ENCODE measurements at places on chromosomes 6 and 20.

DNA sequence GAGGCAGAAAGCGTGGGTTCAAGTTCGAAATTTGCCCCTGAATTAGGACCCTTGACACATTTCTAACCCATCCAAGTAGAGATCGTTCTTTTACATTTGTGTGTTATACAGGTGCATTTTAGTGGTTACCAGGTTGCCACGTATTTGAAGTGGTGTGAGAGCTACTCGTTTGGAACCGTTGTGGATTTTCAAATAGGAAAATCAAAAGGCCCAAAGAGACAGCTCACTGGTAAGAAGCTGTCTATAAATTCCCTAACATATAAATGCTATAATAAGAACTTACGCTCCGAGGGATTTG, 1.6 kb upstream of the REV3L start:
- no peak for DNase-seq

GRCh38 chr6:72412709-72413044, 209.2 kb upstream of the KCNQ5 start:
- no peak for DNase-seq

GRCh38 chr6:113662093-113662665, 195.0 kb upstream of the MARCKS start:
- no peak for DNase-seq

- DNase-seq = no peak
These were observed 46.7 kb downstream of the PRKN start for GRCh38 chr6:162680871-162681270.

- no peak for DNase-seq
These were observed 15.3 kb downstream of the TNFAIP3 start for GRCh38 chr6:137882225-137882961.

DNA sequence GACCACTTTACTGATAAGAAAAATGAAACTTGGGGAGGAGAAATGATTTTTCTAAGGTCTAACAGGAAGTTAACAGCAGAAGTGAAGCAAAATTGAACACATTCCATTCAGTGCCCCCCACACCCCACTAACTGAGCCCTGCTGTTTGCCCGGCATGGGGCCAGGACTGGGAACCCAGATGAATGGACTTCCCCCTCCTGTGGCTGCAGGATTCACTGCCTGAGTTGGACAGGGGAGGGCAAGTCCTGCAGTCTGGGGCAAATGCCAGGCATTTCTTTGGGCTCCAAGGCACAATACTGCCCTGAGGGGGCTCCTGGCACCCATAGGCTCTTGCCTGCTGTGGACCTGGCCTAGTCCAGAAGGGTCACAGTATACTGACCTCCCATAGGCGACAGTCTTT, 28.3 kb downstream of the FYN start:
- DNase-seq = peak; percentile 56

- no peak for DNase-seq
These were observed 1.2 kb downstream of the REM1 start for GRCh38 chr20:31476294-31476585.

GRCh38 chr6:152458648-152459644, 178.2 kb downstream of the SYNE1 start:
- no peak for DNase-seq

DNA sequence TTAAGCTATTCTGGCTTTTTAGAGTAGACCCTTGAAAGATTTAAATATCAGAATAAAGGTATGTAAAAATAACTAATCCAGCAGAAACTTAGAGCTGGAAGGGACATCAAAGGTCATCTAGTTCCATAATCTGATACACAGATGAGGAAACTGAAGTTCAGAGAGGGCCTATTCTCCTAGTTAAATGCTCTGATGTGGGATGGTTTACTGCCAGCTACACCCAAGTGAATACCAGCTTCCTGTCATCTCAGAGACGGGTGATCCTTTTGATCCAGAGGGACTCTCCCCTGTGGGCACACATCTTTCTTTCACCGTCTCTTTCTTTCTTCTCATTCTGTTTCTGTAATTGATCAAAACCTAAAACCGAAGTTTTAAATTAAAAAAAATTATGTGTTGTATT, 94.1 kb downstream of the MAN1A1 start:
- DNase-seq = no peak

DNA sequence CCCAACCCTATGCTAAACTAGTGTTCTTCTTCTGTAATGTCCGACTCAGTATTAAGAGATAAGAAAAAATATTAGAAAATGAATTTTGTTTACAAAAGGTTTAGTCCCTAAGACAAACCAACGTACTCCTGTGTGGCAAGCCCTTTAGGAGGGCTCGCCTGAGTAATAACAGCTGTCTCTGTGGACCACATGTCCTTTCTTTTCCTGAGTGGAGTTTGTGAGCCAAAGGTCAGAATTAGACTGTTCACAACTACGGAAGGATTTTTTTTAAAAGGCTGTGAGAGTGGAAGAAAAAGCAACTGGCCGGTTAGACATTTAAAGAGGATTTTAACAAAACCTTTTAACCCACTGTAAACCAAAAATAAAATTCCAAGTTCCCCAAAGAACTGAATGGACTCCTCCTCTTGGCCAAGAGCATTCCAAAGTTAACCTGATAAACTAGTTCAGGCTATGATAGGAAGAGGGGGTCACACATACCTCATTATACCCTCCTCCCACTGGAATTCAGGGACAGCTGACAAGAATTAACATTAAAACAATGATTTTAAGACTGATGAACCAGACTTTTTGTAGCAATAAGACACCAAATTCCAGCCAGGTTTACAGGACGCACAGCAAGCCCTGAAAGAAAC, 43.5 kb downstream of the FAM184A start:
- no peak for DNase-seq

- peak; percentile 69 for DNase-seq
These were observed 69.8 kb upstream of the RIN2 start for GRCh38 chr20:19688031-19688806.

- DNase-seq = no peak
These were observed 56.5 kb upstream of the DST start for GRCh38 chr6:56699066-56699654.

Measured in WTC11 (cell line).